CD14-positive monocyte (primary cell): ENCODE measurements at places on chromosomes 7 and 10.

DNA sequence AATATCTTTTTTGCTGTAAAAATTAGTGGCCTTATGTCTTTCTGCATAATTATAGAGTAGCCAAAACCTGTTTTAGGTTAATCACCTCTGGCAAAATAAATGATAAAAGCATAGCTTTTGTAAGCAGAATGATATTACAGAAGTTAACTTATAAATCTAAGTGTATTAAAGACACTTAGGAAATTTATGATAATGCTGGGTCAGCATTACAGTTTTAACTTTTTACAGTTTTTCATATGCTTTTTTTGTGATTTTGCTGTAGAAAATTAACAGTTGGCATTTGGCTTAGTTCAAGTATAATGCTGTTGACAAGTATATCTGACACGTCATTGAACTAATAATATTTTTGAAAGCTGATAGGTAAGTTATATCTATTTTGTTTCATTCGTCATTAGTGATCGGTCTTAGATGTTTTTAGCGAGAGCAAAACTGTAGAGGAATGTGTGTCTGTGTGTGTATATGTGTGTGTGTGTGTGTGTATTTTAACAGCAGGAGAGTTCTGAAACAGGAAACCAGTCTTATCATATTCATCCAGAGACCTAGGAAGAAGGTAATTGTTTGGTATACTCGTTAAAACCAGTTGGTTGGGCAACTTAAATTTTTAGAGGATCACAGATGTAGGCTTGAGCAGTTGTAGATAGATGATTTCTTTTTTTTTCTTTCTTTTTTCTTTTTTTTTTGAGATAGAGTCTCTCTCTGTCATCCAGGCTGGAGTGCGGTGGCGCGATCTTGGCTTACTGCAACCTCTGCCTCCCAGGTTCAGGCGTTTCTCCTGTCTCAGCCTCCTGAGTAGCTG lies 15.4 kb downstream of the PTEN start:
- DNase-seq: no peak

GRCh38 chr10:109701633-109702215 lies 221.6 kb downstream of the XPNPEP1 start:
- no peak for DNase-seq

DNA sequence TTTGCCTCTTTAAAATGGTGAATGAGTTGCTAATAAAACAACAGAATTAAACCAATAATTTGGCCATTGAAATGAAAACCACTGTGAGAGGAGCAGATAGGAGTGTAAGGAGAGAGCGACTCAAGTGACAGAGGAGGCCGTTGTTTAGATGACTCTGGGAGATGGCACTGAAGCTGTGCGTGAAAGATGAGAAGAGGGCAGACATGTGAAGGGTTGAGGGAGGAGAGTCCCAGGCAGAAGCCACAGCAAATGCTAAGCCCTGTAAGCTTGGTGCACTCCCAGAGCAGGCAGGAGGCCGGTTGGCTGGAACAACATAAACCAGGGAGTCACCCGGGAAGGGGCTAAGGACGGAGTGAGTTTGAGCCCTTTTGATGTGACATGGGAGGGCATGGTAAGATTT lies 814 bp upstream of the OPALIN start:
- DNase-seq: no peak

DNA sequence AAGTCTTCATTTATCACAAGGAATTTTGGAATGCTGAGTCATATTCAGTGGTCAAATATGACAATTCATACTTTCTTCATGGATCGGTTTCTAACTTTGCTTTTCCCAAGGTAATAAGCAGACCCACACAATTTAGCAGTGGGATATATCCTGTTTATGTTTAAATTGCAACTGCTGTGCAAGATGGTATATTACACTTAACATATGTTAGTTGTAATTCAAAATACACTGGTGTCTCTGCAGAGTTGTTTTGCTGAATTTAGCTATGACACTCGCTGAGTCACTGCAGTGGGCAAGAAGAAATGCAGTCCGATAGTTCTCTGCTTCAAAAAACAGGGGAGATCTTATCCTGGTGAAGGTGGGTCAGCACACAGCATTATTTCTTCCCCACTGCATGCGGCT lies 194.8 kb upstream of the PTN start:
- no peak for DNase-seq

DNA sequence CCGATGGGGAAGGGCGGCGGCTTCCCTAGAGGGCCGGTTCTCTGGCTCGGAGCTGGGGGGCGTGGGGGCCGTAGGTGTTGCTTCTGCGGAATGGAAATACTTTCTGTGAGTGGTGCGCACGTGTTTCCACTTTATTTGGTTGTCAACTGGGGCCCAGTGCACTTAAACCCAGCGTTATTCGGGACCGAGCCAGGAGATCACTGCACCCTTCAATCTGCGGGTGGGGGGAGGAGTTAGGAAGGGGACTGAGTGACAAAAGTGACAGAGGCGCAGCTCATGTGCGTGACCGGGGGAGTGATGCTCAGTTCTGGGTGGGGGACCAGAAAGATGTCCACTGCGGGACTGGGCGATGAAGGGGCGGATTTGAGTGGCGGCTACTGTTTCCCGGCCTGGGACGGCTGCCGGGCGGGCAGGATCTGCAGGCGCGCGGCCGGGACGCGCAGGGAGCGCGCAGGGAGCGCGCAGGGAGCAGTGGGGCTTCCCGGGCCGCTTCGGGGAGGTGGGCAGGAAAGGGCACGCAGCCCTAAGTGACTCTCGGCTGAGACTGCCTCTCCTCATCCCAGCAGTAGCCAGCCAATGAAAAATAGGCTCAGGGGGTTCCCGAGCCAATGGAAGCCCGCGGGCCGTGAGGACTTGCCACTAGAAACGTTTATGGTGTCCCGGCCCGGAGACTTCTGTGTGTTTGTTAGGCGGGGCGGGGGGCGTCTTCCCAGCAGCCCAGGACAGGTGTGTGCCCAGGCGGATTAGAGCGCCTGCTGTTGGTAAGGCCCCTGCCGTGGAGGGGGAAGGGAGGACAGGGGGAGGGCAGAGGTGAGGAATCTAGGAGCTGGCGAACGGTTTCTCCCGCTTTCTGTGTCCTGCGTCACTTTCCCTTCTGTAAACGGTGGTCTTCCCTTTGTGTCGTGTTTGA lies 54.3 kb upstream of the KDM7A start:
- peak; percentile 54 for DNase-seq

- DNase-seq: no peak
These were observed 185.7 kb downstream of the PPP1R17 start for GRCh38 chr7:31872545-31873370.

DNA sequence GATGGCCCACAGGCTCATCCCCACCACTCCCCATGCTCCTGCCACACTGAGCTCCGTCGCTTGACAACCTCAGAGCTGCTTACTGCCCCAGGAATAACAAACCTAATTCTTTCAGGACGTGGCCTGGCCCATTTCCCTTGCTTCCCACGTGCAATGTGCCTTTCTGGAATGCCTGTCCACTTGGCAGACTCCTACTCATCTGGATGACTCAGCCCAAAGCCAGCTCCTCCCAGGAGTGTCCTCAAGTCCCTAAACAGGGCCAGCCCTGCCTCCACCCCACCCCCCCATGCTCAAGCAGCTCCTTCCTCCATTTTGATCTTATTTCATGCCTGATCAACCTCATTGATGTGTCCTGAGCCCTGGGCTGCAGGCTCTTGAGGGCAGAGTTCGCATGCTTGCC lies 164.9 kb upstream of the RNF32 start:
- no peak for DNase-seq

GRCh38 chr10:3068968-3069737 lies 1.8 kb downstream of the PFKP start:
- DNase-seq: no peak

GRCh38 chr10:4649471-4649870 lies 176.5 kb upstream of the AKR1E2 start:
- no peak for DNase-seq

GRCh38 chr7:106464651-106465050 lies 179.9 kb upstream of the NAMPT start:
- no peak for DNase-seq

GRCh38 chr10:128003521-128003920 lies 96.6 kb downstream of the PTPRE start:
- DNase-seq: no peak

GRCh38 chr7:50849991-50850390 lies 67.3 kb upstream of the GRB10 start:
- no peak for DNase-seq

GRCh38 chr7:46080595-46081159 lies 159.6 kb upstream of the IGFBP3 start:
- DNase-seq: no peak

DNA sequence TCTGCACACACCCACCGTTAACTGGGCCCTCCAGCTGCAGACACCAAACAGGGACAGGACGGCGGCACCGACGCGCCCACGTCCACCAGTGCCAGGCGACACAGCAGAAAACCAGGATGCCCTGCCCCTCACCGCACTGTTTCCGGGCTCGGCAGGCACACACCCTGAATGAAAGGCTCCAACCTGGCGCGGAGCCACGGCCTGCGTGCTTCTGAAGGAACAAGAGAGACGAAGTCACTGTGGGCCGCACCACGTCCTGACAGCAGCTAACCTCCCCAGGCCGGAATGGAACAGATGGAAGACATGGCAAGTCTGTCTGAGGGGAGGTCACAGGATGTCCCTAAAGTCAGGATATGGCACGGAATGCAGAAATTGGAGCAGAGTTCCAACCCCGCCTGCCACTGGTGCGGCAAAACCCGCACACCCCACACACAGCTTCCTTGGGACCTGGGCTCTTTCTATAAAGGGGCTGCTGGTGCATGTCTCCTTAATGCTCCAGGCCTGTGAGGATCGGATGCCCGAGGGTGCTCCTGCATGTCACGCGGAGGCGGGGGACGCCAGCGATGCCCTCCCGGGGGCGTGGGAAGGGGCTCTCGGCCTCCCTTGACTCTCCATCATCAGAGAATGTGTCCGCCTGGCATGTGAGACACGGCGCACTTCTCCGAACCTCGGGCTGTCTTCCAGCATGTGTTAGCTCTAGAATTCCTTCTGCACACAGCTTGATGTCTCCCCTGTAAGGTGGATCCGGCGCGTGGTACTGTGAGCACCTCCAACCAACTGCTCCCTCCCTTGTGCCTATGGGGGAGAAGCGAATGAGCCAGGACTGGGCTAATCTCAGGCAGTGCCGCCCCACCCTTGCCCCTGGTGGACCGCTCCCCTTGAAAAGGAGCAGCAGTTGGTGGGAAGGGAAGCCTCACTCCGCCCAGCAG lies 3.9 kb upstream of the GPER1 start:
- DNase-seq: no peak

- no peak for DNase-seq
These were observed 3.2 kb downstream of the MGMT start for GRCh38 chr10:129470103-129470851.

DNA sequence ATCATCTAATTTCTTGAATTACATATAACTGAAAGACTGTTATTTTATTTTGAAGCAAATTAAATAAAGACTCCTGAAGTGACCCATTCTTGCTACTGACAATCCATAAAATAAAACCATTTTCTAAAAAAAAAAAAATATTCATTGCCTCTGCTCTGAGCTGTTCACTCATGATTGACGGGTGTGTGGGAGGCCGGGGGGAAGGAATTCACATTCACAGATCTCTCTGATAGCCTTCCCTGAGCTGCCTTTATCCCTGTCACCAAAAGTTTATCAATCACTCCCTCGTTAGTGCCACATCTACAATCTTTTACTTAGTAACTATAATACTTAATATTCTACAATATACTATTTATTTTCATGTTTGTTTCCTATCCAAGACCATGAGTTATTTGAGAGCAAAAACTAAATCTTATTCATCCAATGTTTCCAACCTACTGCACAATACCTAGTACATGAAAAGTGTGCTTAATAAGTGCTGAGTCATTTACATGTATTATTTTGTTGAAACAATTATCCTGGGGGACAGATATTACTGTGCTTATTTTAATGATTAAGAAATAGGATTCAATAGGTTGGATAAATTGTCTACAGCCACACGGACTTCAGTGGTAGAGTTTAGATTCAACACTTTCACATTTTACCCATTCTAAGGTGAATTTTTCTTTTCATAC lies 618.7 kb downstream of the PHTF2 start:
- DNase-seq: no peak

GRCh38 chr10:110103921-110104461 lies 96.2 kb downstream of the ADD3 start:
- DNase-seq: no peak

DNA sequence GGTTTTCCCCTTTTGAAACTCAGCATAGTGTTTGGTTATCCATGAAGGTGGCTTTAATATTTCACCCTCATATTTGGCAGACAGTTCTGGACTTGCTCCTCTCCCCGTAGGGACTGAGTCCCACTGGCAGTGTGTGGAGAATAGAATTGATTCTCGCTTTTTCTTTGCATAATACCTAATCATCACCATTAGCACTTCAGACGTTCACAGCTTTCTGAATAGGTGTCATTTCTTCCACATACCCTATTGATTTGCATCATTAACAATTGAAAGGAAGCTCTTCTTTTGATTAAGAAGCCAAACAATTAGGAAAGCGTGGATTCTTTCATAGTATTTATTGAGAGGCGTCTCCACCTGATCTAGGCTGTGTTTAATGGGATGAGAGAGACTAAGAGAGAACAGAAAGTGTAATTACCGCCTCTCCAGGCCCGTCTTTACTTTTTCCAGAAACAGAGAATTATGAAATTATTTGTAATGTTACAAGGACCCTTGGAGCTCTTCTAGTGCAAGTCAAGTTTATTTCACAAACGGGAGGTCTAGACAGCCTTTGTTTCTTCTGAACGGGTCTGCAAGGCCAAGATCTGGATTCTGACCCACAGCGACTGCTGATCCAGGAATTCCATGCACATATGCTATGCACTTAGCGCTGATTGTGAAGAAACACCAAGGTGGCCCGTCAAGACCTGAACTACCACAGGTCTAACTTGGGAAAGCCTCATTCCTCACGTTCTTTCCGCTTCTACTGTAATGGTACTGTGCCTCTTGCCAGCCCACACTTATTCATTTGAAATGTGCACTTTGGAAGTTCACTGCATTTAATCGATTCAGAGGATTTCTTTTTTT lies 249.9 kb upstream of the C7orf33 start:
- no peak for DNase-seq

DNA sequence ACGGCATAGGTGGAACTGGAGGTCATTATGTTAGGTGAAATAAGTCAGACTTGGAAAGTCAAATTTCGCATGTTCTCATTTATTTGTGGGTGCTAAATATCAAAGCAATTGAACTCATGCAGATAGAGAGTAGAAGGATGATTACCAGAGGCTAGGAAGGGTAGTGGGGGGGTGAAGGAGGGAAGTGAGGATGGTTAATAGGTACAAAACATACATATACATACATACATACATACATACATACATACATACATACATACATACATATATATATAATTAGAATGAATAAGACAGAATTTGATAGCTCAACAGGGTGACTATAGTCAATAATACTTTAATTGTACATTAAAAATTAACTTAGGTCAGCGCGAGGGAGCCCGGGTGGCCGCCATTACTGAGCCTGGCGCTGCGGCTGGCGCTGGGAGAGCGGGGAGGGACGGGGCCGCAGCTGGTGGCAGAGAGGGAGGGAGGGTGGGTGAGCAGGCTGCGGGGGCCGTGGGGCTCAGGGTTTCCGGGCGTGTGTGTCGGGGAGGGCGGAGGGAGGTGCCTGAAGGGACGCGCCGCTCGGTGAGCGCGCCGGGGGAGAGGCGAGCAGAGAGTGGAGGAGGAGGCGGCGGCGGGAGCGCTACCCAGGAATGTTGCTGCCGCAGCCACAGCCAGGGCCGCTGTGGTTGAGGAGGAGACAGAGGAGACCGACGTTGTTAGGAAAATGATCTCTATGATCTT lies 85.8 kb upstream of the EGFR start:
- no peak for DNase-seq
